WERI-Rb-1 (cell line): ENCODE measurements at places on chromosomes 1 and 21.

DNA sequence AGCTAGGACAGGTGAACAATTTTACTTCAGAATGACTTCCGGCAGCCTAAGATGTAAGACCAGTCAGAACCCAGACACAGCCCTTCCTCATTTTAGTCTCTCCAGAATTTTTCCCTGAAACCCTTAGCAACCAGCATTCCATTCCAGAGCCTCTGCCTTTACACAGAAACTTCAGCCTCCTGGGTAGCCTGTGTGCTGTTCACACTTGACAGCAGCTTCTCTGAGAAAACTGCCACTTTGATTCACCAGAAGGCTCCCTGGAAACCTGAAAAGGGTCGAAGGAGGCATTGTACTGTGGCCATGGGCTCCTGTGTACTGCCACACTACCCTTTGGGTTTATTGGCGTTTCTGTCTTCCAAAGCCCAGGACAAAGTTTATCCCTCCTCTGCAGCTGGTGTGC, 17.4 kb downstream of the HYI start:
- DNase-seq = no peak

DNA sequence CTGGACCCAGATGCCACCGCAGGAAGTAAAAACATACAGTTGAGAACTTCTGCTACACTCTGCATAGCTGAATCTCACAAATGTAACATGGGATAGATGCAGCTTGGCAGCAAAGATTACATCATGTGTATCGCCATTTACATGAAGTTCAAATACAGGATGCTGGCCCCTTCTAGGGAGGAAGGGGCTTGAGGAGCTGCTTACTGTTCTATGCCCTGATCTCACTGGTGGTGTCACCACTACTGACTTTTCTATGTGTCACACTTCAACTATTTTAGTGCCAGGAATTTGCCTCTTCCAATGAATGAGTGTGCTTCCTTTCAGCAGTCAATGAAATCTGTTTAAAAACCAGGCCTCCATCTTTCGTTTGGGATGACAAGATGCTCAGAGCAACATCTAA, 31.1 kb downstream of the MRAP start:
- no peak for DNase-seq

GRCh38 chr1:202628646-202629215, 81.5 kb downstream of the SYT2 start:
- DNase-seq = no peak

GRCh38 chr1:19644681-19645410, 735 bp downstream of the NBL1 start:
- peak; percentile 24 for DNase-seq

DNA sequence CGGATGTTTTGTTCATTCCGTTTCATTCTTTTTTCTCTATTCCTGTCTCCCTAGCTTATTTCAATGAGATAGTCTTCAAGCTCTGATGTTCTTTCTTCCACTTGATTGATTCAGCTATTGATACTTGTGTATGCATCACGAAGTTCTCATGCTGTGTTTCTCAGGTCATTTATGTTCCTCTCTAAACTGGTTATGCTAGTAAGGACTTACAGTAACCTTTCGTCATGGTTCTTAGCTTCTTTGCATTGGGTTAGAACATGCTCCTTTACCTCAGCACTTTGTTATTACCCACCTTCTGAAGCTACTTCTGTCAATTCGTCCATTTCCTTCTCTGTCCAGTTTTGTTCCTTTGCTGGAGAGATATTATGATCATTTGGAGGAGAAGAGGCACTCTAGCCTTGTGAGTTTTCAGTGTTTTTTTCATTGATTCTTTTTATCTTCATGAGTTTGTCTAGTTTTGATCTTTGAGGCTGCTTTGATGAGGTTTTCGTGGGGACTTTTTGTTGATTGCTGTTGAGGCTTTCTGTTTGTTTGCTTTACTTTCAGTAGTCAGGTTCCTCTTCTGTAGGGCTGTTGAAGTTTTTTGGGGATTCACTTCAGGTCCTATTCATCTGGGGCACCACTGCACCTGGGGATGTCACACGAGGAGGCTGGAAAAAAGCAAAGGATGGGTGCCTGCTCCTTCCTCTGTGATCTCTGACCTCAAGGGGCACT, 496.9 kb upstream of the LRRC7 start:
- DNase-seq = no peak
